Stimulated activated CD8-positive, alpha-beta memory T cell treated with anti-CD3 and anti-CD28 coated beads, Interleukin-7, amount 100 ng/mL, for 1 hour (primary cell): ENCODE measurements at places on chromosomes 2 and 18.

DNA sequence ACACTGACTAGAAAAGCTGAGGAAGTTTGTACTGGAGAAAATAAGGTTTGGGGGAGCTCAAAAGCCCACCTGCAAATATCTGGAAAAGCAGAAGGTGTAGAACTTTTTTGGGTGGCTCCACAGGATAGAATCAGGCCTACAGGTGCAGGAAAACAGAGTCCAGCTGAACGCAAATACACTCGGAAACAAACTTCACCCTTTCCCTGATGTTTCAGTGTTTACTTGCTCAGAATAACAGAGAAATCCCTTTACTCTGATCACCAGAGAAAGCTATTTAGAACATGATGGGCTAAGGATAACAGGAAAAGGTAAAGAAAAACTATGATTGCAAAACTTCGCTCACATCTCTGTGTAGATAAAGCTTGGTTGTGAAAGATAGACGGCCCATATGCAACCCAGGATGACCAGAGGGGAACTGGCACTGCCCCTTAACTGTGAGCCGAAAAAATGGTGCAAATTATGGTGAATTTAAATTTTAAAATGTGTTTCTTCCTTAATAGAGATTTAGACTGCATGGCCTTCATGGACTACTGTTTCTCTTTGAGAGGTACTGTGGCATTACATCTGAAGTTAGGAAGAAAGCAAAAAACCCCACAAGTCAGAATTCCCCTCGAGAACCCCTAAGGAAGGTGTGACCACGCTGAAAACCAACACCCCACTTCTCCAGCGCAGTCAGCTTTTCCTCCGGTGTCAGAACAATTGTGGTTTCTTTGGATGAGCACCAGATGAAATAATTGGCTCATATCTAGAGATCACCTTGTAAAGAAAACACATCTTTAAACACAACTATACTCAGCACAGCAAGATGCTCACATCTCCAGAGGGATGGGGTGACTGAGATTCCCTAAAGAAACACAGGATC, 84.5 kb upstream of the TMEM247 start:
- no peak for DNase-seq

DNA sequence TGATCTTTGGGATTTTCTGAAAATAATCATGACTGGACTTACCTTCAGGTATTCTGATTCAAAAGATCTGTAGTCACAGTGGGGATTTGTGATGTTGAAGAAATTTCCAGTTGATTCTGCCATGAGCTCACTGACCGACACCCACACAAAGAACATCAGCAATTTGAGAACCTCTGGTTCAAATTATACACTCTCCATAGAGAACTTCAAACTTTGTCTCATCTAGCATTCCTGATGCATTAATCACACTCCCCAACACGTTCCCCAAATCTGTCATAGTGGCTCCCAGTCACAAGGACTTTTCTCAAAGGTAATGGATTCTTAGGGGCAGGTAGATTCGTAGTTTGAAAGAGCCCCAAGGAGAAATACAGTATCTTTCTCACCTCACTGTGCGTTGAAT, 584.3 kb downstream of the FBXO15 start:
- DNase-seq, result no peak

DNA sequence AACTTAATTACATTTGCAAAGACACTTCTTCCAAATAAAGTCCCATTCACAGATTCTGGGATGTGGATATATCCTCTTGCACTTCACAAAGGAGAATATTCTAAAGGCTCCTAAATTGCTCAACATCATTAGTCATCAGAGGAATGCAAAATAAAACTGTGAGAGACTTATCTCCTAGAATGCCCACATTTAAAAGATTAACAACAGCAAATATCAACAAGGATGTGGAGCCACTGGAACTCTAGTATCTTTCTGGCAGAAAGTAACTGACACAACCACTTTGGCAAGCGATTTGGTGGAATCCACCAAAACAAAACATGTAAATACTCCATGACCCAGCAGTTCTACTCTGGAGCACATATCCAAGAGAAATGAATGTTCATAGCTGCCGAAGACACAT, 4.6 kb downstream of the NEU2 start:
- no peak for DNase-seq

GRCh38 chr2:64697297-64698176, 43.8 kb upstream of the SERTAD2 start:
- no peak for DNase-seq

- DNase-seq, result no peak
These were observed 61.2 kb upstream of the SLC39A10 start for GRCh38 chr2:195595825-195596224.

DNA sequence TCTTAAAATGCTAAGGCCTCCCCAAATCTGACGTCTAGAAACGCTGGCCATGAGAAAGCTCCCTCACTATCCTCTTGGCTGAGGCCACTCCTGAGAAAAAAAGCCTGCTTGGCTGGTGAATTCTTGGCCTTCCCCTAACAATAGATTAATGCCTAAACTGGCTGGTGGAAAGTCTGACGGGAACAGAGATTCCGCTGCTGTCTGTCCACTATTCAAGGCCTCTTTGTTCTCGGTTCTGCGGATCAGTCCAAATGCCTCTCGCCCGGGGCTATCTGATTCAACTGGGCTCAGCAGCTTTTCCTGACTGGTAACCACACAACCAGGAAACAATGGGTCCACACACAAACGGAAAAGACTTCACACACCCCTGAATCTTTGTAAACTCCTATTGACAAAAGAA, 27.2 kb downstream of the PXDN start:
- no peak for DNase-seq

- no peak for DNase-seq
These were observed 217.8 kb upstream of the NXPH2 start for GRCh38 chr2:138997856-138998517.

- DNase-seq, result no peak
These were observed 1301.4 kb upstream of the PIK3C3 start for GRCh38 chr18:40653682-40654081.
